ENCODE measurements at places on chromosomes 1 and 21.
A peak's percentile ranks its signal among the peaks of the same experiment; 100 is the strongest.

- DNase-seq, result no peak
Measured at GRCh38 chr1:228122921-228123441, 13.9 kb upstream of the MRPL55 start.

DNA sequence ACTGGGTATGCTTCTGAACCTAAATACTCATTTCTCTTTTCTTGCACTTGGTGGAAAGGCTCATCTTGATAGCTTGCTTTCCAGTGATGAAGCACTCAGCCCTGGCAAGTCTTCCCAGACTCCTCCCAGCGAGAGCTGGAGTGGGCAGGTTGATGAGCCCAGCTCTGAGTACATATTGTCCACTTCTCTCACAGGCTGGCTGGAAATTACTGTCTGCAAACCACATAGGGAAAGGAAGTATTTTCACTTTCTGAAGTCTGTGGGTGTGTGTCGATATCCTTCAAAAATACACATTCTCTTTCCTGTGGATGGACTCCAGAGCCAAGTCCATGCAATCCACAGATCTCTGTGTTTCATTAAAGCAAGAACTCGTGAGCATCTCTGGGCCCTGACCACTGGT, 38.7 kb upstream of the CNTN2 start:
- DNase-seq, result no peak

DNA sequence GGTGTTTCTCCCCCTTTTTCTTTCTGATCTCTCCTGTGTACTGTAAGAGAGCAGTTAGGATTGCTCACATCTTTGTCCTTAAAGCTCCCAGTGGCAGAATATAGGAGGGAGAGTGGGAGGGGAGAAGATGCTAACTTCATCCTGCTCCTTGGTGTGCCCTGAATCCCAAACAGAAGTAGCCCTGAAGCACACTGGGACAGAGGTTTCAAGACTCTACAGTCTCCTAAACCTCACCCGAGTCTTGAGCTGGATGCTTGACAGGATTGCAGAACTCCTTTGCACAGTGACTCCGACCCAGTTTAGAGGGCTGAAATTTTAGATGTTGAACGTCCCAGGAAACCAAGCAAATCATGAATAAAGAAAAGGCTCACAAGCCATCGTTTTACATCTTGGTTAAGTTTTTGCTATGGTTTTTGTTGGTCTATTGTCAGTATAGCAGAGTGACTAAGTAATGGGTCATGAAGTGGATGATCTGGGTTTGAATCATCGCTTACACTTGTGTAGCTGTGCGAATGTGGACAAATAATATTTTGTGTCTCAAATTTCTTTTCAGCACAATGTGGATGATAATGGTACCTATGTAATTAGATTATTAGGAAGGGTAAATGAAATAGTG, 37.5 kb downstream of the XCL2 start:
- DNase-seq, result no peak

DNA sequence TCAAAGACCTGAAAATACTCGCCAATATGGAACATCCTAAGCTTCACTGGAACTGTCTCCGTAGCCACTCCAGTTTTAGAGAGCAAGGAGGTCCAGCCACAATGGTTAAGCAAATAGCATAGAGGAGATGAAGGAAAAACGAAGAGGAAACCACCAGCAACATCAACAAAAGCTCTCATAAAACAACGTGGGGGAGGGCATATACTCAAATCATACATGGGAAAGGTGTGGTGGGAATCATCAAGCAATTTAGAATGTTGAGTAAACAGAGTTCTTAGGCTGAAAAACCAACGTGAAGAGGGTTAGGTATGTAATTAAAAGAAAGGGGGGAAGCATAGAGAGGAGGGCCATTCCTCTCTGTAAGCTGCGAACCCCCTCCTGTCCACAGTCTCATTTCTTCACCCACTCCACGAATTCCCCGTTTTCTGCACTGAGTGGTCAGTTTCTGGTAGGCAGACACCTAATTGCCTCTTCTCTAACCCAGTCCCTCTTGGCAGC, 1.0 kb downstream of the TMEM59 start:
- DNase-seq, result no peak

- DNase-seq, result no peak
Measured at GRCh38 chr1:44924835-44925464, 61.4 kb downstream of the EIF2B3 start.

GRCh38 chr1:4253935-4254334, 353.9 kb upstream of the C1orf174 start:
- no peak for DNase-seq

- DNase-seq, result peak; percentile 54
Measured at GRCh38 chr1:21937372-21938121, 437 bp upstream of the HSPG2 start.

DNA sequence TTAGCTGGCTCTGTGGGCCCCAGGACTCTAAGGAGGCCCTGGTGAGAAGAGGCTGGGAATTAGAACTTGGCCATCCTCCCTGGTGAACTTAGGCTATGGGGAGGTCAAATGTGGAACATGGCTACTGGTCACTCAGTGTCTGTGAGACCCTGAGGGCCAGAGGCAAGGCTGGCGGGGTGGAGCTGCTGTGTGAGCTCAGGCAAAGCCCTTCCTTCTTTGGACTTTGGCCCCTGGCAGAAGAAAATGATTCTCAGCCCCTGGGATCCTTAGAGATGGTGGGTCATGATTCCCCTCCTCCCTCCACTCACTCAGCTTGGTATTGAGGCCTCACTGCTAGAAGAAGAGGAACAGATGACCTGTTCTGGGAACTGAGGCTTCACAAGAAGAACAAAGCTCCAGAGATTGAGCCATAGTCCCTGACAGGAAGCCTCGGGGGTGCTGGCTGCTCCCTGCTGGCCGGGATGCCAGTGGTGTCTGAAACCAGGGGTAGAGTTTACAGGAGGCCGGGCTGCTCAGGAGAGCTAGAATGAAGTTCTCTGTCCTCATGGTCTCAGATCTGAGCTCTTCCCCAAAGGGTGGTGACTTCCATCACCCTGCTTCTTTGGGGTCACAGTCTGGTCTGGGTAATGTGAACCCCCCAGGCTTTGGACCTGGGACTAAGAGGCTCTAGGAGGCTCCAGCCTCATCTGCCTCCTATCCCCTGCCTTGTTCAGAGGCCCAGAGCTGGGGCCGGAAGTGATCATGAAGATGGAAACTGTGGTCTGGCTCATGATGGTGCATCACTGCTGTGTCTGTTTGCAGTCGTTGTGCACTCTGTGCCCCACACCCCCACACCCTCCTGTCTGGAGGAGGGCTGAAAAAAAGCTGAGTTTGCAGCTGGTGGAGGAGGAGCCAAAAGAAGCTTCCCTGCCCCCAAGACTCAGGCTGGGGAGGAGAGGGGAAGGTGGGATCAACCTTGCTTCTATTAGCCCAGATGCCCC, 905 bp downstream of the BTBD19 start:
- DNase-seq, result peak; percentile 89

All from T follicular helper cell (primary cell).